ENCODE measurements at places on chromosomes 12 and 14. TPM values are rescaled to one million over a fixed set of nuclear protein-coding genes. Genes with fewer than 3 reads are reported as not detected.

SPPL3 gene
- 13.8 TPM for total RNA-seq

DNA sequence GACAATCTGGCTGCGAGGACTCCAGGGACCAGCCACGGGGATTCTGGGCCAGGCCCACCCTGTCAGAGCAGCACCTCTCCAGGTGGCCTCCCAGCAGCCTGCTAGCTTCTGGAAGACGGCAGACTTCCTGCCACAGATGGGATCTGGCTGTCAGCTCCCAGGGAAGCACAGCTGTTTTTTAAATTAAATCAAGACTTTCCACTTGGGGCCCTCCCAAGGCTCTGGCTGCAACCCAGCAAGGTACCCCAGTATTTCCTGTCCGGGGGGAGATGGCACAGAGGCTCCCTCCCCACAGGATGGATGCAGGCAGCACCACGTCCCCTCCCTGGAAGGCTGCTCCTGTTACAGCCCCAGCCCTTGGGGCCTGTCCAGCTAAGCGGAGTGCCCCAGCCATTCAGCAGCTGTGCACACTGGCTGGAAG, 56.9 kb downstream of the ACTN1 start:
- H3K36me3 ChIP-seq = peaks cover 64% of the 10 kb centered on the region
- H3K4me1 ChIP-seq = no peaks in the 10 kb centered on the region
- H3K27me3 ChIP-seq = no peaks in the 10 kb centered on the region
- no peak overlapping the region for H3K4me3 ChIP-seq
- H3K27ac ChIP-seq = peak overlapping the region; percentile 66

GRCh38 chr12:13835652-13836051, 145.8 kb downstream of the GRIN2B start:
- no peaks in the 10 kb centered on the region for H3K4me1 ChIP-seq
- H3K4me3 ChIP-seq = no peak overlapping the region
- H3K27me3 ChIP-seq = no peaks in the 10 kb centered on the region
- no peaks in the 10 kb centered on the region for H3K36me3 ChIP-seq
- H3K27ac ChIP-seq = no peak overlapping the region
- no peak for DNase-seq

GRCh38 chr14:71560751-71561150, 371.5 kb upstream of the RGS6 start:
- no peak overlapping the region for H3K4me3 ChIP-seq
- no peaks in the 10 kb centered on the region for H3K4me1 ChIP-seq
- H3K36me3 ChIP-seq = no peaks in the 10 kb centered on the region
- DNase-seq = no peak
- H3K27ac ChIP-seq = no peak overlapping the region

DNA sequence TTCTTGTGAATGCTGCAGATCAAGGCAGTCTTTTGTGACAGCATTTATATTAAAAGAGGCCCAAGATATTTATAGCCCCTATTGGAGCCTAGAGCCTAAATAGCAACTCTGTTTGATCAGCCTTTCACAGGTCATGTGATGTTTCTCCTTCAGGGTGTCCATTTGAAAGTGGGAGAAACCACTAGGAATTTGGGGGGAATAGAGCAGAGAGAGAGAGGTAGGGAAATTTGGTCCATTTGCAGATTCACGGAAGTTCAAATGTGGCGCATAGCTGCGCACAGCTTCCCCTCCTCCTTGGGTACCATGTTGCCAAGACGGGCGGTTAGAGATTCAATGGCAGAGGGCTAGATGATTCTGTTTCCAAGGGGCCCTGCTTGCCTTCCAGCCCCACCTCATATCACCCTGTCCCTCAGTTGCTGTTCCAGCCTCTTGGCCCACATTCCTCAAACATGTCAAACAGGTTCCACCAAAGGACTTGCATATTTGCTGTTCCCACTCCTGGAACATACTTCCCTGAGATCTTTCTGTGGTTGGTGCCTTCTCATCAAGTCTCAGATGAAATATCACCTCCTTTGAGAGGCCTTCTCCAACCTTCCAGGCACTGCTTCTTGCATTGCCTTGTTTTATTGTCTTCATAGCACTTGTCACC, 220.8 kb downstream of the CHST11 start:
- no peaks in the 10 kb centered on the region for H3K4me1 ChIP-seq
- no peaks in the 10 kb centered on the region for H3K36me3 ChIP-seq
- H3K27me3 ChIP-seq = no peaks in the 10 kb centered on the region

DNA sequence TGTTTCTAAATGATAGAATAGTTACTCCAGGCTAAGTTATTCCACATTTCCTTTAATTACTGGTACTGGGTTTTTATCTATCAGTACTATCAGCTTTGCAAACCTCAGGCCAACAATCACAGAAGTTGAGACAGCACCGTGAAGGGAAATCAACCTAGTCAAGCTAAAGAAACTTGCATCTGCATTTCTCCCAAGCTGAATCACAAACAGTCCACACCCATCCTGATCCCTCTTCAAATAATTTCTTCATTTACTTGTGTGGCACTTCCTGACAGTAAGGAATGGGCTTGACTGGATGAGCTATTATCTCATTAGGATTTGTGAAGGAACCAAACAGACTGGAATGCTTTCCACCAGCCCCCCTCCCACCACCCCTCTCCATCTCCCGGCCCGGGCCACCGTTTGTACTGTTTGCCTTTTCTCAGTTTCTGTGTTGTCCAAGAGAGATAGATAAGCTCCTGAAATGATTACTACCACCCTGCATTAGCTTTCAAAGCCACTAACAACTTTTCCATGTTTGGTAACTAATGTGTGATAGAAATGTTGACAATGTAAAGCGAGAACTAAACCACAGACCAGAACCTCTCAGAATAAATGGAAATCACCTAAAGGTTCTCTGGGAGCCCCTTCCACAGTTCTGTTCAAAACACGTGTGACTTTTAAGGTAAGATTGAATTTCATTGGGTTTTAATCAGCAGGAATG, 236.3 kb downstream of the SLC25A21 start:
- no peak for DNase-seq
- H3K36me3 ChIP-seq = no peaks in the 10 kb centered on the region
- no peaks in the 10 kb centered on the region for H3K27me3 ChIP-seq
- no peak overlapping the region for H3K4me3 ChIP-seq
- H3K4me1 ChIP-seq = no peaks in the 10 kb centered on the region

DNA sequence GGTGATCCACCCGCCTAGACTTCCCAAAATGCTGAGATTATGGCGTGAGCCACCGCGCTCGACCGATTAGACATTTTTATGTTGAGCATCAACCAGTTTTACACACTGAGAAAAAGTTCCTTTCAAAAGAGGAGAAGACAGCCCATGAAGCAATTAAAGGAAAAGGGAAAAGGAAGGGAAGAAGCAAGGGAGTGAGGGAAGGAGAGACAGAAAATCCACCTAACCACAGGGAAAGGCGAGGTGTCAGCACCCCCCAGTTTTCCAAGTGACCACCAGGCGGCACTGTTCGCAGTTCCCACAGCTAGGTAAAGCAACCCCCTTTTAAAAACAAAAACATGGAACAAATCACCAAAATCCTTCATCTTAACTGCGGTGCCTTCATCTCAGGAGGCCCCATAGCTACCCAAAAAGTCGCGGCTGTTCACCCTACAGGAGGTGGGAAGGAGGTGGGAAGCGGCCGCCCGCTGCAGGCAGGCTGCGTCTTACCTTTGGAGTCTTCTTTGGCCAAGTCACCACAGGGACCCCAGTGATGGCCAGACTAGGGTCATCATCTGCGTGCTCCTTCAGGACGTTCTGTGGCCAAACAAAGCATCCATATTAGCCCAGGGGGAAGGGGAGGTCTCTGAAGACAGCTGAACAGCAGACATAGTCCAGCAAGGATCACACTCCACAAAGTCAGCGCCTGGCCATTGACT, 86.6 kb downstream of the KDM2B start:
- H3K4me3 ChIP-seq = no peak overlapping the region
- no peaks in the 10 kb centered on the region for H3K36me3 ChIP-seq
- no peaks in the 10 kb centered on the region for H3K27me3 ChIP-seq
- H3K4me1 ChIP-seq = no peaks in the 10 kb centered on the region

RD3L gene
- total RNA-seq = 7.6 TPM

GRCh38 chr14:103103461-103104388, 9.2 kb downstream of the EXOC3L4 start:
- no peak for DNase-seq
- peaks cover 10% of the 10 kb centered on the region for H3K27me3 ChIP-seq
- no peak overlapping the region for H3K27ac ChIP-seq
- H3K36me3 ChIP-seq = no peaks in the 10 kb centered on the region
- H3K4me1 ChIP-seq = no peaks in the 10 kb centered on the region
- peak overlapping the region; percentile 37 for H3K4me3 ChIP-seq

- H3K27me3 ChIP-seq = no peaks in the 10 kb centered on the region
- peak overlapping the region; percentile 85 for H3K27ac ChIP-seq
- H3K4me3 ChIP-seq = no peak overlapping the region
Measured at GRCh38 chr12:106080041-106080790, 58.5 kb downstream of the NUAK1 start.

ANKRD33 gene
- total RNA-seq = not detected

GRCh38 chr12:31815096-31815495, 86.3 kb upstream of the AMN1 start:
- no peak for DNase-seq
- no peaks in the 10 kb centered on the region for H3K27me3 ChIP-seq

TCL1A gene
- 0.71 TPM for total RNA-seq

MYF6 gene
- not detected for total RNA-seq

DNA sequence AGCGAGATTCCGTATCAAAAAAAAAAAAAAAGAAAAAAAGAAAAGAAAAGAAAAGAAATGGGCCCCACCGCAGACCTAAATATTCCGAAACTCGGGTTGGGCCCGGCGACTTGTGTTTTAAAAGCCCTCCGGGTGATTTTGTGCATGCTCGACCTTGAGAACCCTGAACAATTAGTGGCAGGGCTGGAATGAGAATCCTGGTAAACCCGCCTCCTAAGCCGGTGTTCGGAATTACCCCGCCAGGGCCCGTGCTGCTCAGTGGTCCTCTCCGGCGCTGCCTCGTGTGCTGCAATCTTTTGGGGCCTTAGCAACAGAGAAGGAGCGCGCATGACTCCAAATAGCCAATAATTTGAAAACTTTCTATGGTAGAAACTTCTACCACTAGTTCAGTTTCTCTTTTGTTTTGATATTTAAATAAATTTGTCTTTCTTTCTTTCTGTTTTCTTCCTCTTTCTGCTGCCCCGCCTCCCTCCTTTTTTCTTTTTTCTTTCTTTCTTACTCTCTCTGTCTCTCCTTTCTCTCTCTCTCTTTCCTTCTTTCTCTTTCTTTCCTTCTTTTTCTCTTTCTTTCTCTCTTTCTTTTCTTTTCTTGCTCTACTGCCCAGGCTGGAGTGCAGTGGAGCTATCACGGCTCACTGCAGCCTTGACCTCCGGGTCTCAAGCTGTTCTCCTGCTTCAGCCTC, 1.5 kb upstream of the GALNT6 start:
- H3K36me3 ChIP-seq = no peaks in the 10 kb centered on the region
- no peaks in the 10 kb centered on the region for H3K4me1 ChIP-seq
- no peak for DNase-seq
- H3K4me3 ChIP-seq = peak overlapping the region; percentile 60
- no peak overlapping the region for H3K27ac ChIP-seq

- no peaks in the 10 kb centered on the region for H3K27me3 ChIP-seq
- H3K4me3 ChIP-seq = no peak overlapping the region
- H3K4me1 ChIP-seq = no peaks in the 10 kb centered on the region
- H3K36me3 ChIP-seq = no peaks in the 10 kb centered on the region
- DNase-seq = no peak
Measured at GRCh38 chr12:91854725-91855124, 290.9 kb downstream of the BTG1 start.

SLC4A8 gene
- total RNA-seq = 1.1 TPM

- H3K27ac ChIP-seq = no peak overlapping the region
- no peaks in the 10 kb centered on the region for H3K36me3 ChIP-seq
- H3K4me3 ChIP-seq = no peak overlapping the region
- no peaks in the 10 kb centered on the region for H3K27me3 ChIP-seq
- DNase-seq = no peak
- no peaks in the 10 kb centered on the region for H3K4me1 ChIP-seq
Measured at GRCh38 chr12:96121271-96121711, 72.9 kb upstream of the ELK3 start.

ZDHHC22 gene
- not detected for total RNA-seq

- no peaks in the 10 kb centered on the region for H3K36me3 ChIP-seq
- no peaks in the 10 kb centered on the region for H3K4me1 ChIP-seq
- H3K4me3 ChIP-seq = no peak overlapping the region
- H3K27ac ChIP-seq = no peak overlapping the region
- DNase-seq = no peak
- no peaks in the 10 kb centered on the region for H3K27me3 ChIP-seq
Measured at GRCh38 chr14:37553935-37554550, 41.0 kb downstream of the FOXA1 start.

DNA sequence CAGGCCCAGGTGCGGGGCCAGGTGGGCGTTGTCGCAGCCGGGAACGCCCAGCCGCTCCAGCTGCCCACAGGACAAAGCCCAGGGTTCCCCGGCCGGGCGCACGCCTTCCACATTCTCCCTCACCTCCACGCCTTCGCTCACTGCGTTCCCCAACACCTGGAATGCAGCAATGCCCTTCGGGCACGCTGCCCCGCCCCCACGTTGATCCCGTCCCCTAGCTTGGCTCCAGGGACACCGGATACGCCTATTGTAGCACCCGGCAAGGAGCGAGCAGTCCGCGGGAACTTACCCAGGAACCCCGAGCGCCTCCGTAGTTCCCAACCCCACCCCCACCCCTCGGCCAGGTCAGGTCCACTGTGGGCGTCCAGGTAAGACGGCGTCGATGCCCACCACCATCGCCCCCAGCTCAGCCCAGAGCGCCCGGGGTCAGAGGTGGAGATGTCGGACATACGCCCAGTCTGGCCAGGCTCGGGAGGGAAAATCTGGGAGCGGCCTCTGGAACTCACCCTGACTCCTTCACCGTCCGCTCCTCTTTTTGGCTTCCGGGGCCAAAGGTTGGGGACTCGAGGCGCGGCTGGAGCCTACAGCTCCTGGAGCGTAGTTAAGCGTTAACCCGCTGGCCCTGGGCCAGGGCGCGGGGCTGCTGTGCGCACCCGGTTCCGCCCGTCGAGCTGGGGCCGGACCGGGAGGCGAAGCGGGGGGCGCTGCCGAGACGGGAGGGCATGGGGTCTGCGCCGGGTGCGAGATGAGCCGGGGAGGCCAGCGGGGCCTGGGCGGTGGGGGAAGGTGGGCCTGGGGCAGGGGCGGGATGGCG, 594 bp upstream of the CEP170B start:
- H3K27me3 ChIP-seq = no peaks in the 10 kb centered on the region
- H3K36me3 ChIP-seq = no peaks in the 10 kb centered on the region
- H3K27ac ChIP-seq = no peak overlapping the region

- no peaks in the 10 kb centered on the region for H3K27me3 ChIP-seq
- no peak overlapping the region for H3K27ac ChIP-seq
- no peak for DNase-seq
- no peak overlapping the region for H3K4me3 ChIP-seq
- H3K4me1 ChIP-seq = no peaks in the 10 kb centered on the region
- no peaks in the 10 kb centered on the region for H3K36me3 ChIP-seq
Measured at GRCh38 chr14:100771121-100771800, 44.6 kb downstream of the DLK1 start.

CFAP54 gene
- not detected for total RNA-seq

GRCh38 chr12:24617471-24617870, 331.4 kb downstream of the BCAT1 start:
- no peaks in the 10 kb centered on the region for H3K4me1 ChIP-seq
- H3K36me3 ChIP-seq = no peaks in the 10 kb centered on the region
- H3K27me3 ChIP-seq = no peaks in the 10 kb centered on the region
- no peak for DNase-seq

- no peak for DNase-seq
- no peaks in the 10 kb centered on the region for H3K36me3 ChIP-seq
- H3K4me1 ChIP-seq = no peaks in the 10 kb centered on the region
- no peak overlapping the region for H3K27ac ChIP-seq
- H3K27me3 ChIP-seq = no peaks in the 10 kb centered on the region
Measured at GRCh38 chr12:33006106-33006505, 109.5 kb upstream of the PKP2 start.
